ENCODE measurements at places on chromosomes 5 and 9. TPM values are rescaled to one million over a fixed set of nuclear protein-coding genes. Genes with fewer than 3 reads are reported as not detected.

Gene HSPB3
- not detected for total RNA-seq

- DNase-seq, result no peak
These were observed 33.5 kb downstream of the TLX3 start for GRCh38 chr5:171342362-171343111.

- no peak for DNase-seq
These were observed 100.0 kb downstream of the ACTBL2 start for GRCh38 chr5:57382655-57383054.

GRCh38 chr5:57209316-57210040 lies 35.6 kb downstream of the GPBP1 start:
- no peak for DNase-seq

Gene PCDHGA10
- 5.0 TPM for total RNA-seq

Gene SMIM3
- total RNA-seq, result 82.5 TPM

DNA sequence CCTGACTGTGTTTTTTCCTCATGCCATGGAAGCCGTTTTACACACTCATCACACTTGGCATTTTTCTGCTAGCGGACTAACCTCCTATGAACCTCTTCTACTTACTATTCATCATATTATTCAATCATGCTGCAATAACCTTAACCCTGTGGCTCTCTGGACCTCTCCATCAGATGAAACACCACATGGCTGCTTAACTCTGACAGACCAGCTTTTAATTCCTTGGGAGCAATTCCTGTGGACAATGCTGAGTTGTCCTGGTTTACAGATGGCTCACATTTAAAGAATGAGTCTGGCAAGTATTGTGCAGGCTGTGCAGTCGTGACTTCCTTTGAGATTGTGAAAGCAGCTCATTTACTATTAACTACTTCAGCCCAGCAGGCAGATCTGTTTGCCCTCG lies 9.0 kb downstream of the OR1J1 start:
- no peak for DNase-seq

Gene PCDHAC1
- total RNA-seq, result 2.5 TPM

DNA sequence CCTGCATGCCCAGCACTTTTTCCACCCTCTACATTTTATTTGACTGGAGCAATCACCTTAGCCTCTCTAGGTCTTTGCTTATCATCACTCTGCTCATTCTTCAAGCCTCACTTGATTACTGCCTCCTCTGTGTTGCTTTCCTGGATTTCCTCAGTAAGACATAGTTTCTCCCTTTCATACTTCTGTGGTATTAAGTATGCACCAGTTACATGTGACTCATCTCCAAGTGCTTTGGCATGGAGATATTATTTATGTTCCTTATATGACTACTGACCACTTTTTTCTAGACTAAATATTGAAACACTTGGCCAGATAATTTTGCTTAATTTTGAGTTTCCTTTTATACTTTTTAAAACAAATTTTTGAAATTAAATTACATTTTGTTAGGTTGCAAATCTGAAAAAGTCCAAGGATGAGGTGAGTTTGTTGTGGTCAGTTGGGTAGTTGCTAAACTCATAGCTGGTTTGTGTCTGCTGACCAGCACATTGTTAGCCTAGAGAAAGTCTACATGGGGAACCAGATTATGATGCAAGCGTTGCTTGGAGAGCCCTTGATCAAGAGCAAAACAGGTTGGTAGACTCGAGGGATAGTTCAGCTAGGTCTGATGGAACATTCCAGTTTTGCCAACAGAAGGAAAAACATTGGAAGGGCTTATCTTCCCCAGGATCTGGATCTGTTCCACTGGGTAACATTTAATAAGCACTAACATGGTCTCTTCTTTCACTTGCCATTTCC lies 140.2 kb downstream of the TMC1 start:
- no peak for DNase-seq

- no peak for DNase-seq
These were observed 304.4 kb upstream of the SMC2 start for GRCh38 chr9:103789686-103790085.
